ENCODE measurements at places on chromosomes 1 and 21.

- DNase-seq: no peak
Observed at GRCh38 chr1:239998312-239998649, 93.4 kb upstream of the FMN2 start.

DNA sequence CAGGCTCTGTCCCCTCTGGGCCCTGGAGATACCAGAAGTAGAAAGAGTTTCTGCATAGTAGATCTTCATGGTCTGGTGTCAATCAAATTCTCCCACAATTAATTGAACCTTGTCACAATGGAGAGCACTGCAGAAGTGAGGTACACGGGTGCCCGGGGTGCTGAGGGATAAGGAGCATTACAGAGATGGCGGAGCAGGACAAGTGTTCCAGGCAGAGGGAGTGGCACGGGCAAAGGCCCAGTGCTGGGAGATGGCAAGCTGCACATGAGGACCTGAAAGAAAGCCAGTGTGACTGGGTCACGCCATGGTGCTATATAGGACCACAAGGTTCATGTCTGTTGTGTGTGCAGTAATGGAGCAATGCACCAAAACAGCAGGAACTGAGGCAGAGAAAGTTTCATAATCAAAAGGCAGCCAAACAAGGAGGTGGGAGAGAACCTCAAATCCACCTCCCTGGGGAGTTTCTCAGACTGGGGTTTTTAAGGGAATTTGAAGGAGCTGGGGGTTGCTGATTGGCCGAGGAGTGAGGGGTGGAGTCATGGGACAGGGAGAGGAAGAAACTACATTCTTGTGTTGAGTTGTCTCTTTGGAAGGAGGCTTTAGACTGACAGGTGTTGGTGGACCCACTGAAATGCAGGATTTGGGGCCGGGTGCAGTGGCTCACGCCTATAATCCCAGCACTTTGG lies 27.7 kb downstream of the ACOT11 start:
- DNase-seq: no peak

DNA sequence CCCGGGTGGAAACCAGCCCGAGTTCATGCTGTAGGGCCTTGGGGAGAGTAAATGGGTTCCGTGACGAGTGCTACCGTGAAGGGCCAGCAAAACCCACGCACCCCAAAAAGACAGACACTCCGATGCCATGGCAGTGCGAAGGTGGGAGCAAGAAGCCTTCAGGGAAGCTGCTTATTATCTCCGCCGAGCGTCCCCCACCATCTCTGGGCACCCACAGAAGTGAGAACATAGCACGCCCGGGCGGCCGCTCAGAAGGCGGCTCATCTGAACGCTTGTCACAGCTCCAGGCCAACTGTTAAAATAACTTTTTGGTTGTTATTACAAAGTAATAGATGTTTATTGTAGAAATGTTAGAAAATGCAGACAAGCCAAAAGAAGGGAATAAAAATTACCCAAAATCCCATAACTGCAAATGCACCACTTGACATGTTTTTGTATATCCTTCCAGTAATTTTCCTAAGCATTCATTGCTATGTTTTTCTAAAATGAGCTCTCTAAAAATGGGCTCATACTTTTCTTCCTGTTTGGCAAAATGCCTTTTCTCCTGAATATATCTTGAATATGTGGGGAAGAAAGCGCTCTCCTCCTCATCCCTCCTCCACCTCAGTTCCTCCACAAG lies 234.9 kb downstream of the NPHP4 start:
- DNase-seq: no peak

DNA sequence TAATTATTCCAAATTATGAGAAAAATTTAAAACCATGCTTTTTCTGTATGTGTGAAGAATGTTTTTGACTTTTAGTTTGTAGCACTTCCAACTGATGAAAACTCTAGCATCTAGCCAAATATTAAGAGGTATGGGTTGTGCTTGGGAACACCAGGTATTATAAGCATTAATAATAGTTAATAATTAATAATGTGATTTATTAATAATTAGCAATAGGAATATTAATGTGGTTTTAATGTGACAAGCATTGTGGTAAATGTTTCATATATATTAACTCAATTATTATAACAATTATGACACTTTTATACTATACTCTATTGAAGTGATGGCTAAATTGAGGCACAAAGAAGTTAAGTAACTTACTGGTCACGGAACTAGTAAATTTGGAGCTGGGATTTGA lies 7.9 kb downstream of the SLC30A7 start:
- DNase-seq: no peak
